Ovary (tissue), 10 donors: ENCODE measurements at places on chromosomes 3 and 15.

GRCh38 chr15:98529205-98530145, 118.9 kb upstream of the IGF1R start:
- no peak for DNase-seq

DNA sequence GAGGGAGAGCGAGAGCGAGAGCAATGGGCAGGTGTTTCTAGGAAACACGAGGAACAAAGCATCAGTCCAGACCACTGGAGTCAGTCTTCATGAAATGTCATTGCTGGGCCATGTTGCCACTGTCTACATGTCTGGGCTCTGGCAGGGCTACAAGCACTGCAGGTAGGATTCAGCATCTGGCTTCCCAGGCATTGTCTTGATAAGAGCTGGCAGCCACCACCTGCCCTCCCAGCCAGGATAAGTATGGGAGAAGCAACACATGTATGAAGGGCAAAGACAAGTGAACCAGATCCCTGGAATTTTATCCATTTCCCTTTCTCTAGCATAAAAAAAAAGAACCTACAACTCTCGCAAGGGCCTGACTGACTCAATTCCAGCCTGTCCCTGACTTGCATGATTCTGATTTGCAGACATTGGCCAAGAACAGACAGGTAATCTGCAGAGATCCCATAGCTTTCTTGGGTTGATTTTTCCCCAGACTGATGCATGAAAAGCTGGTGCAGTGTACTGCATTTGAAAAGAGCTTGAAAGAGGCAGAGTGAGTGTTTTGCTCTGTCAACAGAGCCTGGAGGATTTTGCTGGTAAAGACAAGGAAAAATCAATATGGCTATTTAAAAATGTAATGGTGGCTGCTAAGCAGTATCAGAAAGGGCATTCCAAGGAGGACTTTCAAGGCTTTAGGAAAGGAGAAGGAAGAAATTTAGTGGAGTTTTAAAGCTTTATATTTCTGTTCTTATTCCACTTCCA, 157.2 kb upstream of the MYRIP start:
- no peak for DNase-seq

GRCh38 chr15:52486003-52486996, 42.4 kb downstream of the MYO5A start:
- DNase-seq, result no peak

DNA sequence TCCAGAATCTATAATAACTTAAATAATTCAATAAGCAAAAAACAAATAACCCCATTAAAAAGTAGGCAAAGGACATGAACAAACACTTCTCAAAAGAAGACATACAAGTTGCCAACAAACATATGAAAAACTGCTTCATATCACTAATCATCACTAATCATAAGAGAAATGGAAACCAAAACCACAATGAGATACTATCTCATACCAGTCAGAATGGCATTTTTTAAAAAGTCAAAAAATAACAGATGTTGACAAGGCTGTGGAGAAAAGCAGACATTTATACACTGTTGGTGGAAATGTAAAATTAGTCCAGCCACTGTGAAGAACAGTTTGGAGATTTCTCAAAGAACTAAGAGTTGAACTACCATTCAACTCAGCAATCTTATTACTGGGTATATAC, 19.5 kb upstream of the ZMAT3 start:
- DNase-seq, result no peak

- DNase-seq, result no peak
Observed at GRCh38 chr15:70426096-70426821, 328.5 kb upstream of the TLE3 start.

DNA sequence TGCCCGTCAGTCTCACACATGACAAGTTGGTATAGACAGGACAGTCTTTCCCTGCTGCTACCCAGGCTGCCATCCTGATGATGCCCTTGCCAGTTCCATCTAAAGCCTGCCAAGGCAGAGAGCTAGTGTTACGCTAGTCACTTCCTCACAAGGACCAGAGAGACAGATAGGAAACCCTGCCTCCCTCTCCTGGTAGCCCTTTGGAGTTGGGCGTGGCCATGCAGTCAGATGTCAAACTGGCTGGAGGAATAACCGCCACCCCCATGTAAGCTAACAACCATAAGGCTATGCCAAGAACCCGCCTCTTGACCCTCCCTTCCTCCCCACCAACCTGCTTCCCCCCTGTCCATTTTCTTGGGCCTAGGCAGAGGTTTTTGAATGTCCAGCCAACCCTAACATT, 2.8 kb downstream of the TMEM115 start:
- DNase-seq, result no peak

GRCh38 chr3:60268123-60268522, 983.1 kb downstream of the FHIT start:
- no peak for DNase-seq

DNA sequence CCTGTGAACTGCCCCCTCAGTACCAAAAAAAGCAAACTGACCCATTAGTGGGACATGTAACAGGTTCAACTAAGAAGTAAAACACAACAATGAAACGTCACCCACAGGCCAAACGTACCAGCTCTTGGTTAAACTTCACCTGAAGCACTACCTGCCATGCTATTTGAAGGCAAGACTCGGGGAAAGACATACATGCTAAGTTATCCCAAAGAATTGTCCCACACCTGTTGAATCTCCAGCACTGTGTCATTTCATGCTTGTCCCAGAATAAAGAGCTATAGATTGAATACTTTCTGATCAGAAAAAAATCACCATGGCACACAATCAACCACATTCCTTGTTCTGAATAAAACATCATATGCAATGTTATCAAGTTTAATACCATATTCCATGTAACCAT, 195.4 kb upstream of the WNT5A start:
- DNase-seq, result no peak

DNA sequence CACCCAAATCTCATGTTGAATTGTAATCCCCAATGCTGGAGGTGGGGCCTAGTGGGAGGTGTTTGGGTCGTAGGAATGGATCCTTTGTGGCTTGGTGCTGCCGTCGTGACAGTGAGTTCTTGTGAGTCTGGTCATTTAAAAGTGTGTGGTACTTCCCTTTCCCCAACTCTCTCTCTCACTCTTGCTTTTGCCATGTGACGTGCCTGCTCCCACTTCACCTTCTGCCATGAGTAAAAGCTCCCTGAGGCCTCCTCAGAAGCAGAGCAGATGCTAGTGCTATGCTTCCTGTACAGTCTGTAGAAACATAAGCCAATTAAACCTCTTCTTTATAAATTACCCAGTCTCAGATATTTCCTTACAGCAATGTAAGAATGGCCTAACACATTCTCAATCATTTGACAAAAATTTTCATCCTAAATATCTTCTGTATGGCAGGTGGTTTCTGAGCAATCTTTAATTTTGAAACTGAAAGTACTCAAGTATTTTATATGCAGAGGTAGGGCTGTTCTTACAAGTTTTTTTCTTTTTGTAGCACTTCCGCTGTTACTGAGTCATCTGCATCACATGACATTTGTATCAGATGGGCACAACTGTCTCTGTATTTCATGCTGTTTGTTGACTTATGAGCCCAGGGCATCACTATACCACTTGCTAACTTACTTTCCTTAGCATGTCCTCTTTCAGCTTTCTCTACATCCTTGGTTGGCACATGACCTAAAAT, 8.8 kb downstream of the RPL39L start:
- DNase-seq, result no peak
